Activated T-cell treated with anti-CD3 and anti-CD28 coated beads for 48 hours (primary cell): ENCODE measurements at places on chromosomes 6 and 20.

DNA sequence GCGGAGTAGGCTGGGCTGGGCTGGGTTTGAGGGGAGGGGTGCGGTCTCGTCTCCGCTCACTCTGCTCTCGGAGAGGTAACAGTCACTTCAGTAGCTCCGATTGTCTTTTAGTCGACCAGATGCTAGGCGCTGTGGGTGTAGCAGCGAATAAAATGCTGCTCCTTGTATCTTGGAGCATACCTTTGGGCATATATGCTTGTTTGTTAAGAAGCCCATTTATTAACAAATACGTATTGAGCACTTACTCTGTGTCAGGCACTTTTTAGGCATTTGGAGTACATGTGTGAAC, 545 bp downstream of the ACTR5 start:
- no peak for DNase-seq

DNA sequence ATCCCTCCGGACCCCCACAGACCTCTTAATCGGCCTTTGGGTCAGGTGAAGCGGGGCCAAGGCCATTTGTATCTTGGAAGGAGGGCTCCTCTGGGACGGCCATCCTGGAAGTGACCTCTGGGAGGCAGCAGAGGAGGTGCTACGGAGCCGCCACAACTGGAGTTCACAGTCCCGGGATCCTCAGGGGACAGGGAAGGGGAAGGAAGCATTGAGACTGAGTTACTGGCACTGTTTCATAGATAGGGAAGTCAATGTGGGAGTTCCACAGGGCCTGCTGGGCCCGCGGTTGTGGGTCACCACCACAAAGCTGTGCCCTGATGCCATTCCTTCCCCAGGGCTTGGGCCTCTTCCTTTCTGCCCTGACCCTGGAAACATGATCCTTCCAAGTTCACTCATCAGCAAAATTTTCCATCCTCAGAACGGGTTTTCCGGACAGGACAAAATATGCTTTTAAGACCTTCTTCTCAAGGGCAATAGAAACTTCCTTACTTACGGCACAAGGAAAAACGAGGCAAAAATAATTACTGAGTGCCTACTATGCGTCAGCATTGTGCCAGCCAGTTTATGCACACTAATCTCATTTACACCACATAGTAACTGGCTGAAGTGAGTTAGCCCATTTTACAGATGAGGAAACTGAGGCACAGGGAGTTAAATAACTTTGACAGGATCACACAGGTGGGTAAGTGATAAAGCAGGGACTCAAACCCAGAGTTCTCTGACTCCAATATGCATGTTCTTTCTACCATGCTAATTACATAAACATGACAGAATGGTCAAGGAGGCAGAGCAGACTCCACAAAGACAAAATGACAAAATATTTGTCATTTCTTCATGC, 143.8 kb downstream of the UNC5CL start:
- no peak for DNase-seq

- DNase-seq, result no peak
Measured at GRCh38 chr6:28776269-28777146, 147.3 kb downstream of the TRIM27 start.

- no peak for DNase-seq
Measured at GRCh38 chr6:133637874-133638273, 251.0 kb upstream of the TCF21 start.

DNA sequence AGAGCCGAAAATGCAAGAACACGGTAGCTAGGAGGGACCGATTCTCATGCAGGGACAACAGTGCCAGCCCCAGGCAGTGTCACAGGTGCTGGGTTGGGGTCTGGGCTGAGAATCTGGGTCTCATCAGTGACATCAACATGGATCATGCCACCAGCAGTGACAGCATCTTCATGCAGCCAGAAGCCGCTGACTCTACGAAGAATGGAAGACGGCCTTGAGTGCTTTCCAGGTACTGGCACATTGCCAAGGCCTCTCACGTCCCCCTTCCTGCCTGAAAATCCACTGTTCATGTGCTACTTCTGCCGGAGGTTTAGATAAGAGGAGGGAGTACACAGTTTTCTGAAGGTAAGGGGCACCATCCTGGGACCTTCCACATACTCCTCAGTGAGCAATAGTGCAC, 141.1 kb upstream of the FOXQ1 start:
- no peak for DNase-seq

DNA sequence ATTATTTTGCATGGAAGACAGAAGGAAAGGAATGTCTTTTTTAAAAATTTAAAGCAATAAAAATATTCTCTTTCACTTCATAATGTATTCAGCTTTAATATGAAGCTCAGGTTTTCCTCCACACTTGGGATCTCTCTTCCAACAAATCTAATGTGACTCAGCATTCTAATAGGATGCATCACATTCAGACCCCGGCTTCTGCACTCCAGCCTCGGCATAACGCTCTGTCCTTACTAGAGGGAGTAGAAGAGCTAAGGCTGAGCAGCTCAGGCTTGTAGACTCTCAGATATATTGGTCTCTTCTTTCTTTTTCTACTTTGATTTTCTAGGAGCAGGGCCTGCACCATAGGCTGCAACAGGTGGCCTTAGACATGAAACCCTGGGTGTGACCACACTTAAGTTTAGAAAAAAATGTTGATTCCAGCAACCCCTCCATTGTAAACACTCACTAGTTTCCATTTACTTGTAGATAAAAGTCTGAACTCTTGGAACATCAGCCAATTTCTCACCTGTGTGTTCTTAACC, 161.7 kb downstream of the PAK5 start:
- DNase-seq, result no peak

GRCh38 chr20:57391439-57392301, 474 bp downstream of the RBM38 start:
- no peak for DNase-seq

DNA sequence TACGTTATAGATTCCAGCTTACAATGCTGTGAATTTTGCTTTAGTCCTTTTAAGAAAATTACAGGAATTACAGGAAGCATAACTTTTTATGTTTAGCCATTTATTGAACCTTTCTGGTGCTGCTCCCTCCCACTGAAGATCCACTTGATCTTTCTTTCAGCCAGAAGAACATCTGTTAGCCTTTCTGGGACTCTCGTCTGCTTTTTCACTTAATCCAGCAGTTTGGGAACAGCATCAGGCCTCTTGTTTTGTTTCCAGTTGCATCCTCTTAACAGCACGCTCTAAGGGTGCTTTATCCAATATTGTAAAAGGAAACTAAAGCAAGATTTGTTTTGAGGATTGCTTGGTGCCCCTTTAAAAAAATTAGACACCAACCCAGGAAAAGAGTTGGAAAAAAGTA, 10.3 kb upstream of the CYP24A1 start:
- DNase-seq, result no peak

DNA sequence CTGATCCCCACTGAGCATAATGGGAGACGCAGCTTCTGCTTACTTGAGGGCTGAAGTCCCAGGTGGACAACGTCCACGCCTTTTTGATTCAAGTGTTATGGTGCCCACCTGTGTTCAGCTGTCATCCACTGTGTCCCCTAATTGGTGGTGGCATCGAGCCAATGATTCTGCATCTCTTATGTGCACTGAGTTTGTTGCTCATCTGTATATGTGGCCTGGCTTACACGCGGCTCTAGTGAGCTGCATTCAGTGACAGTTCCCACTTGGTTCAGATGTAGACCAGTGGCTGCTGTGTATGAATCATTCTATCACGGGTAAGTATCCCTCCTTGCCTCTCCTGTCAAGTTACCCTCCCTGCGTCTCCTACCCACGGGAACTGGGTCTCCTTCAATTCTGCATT, 131.2 kb upstream of the CLDN20 start:
- no peak for DNase-seq

DNA sequence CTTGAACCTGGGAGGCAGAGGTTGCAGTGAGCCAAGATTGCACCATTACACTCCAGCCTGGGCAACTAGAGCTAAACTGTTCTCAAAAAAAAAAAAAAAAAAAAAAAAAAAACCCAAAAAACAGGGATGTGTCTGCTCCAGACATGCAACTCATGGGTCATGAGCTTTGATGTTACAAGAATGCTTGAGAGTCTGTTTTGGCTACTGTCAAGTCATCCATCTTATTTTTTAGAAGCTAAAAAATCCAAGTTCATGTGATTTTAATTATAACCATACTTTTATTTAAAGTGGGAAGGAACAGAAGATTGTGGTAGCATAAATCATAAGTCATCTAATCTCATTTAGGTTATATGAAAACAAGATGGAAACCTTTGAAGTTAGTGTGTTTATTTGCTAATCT, 120.6 kb downstream of the PDE7B start:
- no peak for DNase-seq

DNA sequence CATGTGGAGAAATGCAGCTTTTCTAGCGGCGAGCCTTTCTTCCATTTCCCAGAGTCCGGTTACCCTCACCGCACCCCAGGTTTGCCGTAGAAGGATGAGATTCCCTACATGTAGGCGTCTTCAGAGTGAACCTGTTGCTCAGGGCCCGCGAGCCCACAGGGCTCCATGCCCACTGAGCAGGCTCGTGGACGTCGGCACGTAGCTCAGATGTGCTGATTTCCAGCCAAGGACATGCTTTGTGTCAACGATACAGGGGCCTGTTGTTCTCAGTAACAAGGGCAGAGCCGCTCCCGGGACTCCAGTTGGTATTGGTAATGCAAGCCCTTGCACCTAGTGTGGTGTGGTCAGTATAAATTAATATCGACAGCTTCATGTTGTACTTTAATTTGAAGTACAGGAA, 159.6 kb downstream of the MTHFD1L start:
- no peak for DNase-seq

GRCh38 chr6:1135726-1136414, 176.0 kb upstream of the FOXQ1 start:
- DNase-seq, result no peak

- no peak for DNase-seq
Measured at GRCh38 chr20:63976980-63977738, 2.3 kb downstream of the SAMD10 start.

DNA sequence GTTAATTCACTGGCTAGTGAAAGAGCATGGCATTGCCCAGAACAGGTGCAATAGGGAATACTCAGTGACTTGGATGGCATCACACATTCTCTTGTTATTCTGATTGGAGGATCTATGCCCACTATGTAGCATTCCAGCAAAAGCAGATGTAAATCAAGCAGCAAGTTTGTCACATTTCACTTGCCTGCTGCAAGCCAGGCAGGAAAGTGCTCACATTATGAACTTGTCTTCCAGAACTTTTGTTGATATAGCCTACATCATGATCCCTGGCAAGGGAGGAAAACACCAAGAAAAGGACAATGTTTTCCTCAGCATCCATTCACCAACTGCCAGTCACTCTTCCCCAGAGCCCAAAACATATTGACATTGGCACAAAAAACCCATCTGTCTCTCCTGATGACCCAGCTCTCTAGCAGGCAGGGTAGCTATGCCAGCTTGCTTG, 77.8 kb downstream of the ARHGAP18 start:
- DNase-seq, result no peak

GRCh38 chr6:37793067-37793466, 26.5 kb upstream of the ZFAND3 start:
- no peak for DNase-seq

DNA sequence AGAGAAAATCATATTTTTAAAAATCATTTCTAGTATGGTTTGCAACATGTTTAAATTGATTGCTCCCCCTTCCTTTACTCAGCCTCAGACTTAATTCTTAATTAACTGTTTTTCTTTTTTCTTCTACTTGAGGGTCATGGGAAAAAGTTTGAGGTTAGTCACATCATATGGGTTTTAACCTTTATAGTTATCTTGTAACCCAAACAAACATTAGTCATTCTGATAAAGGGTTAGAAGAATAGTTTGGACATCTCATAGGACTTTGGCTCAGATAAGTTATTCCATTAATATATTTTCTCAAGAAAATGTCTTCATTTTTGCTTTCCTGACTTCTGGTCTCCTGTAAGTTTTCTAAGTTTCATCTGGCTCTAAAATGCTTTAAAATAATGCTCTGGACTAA, 34.5 kb upstream of the TSPYL1 start:
- no peak for DNase-seq

GRCh38 chr6:72787391-72788031, 165.6 kb downstream of the KCNQ5 start:
- no peak for DNase-seq

GRCh38 chr20:407133-407952, 756 bp upstream of the RBCK1 start:
- peak; percentile 65 for DNase-seq

- no peak for DNase-seq
Measured at GRCh38 chr6:9766240-9766915, 648.5 kb downstream of the TFAP2A start.

GRCh38 chr6:134810402-134810801, 139.5 kb downstream of the ALDH8A1 start:
- no peak for DNase-seq

DNA sequence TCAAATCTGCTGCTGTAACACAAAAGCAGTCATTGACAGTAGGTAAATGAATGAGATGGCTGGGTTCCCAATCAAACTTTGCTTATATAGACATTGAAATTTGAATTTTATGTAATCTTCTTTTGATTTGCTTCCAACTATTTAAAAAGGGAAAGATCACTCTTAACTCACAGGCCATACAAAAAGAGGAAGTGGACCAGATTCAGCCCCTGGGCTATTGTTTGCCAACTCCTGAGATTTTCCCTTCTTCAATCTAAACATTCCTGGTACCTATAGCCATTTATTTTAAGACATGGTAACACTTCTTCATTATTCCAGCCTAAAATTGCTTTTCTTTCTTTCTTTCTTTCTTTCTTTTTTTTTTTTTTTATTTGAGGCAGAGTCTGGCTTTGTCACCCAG, 260.6 kb downstream of the TFAP2A start:
- no peak for DNase-seq

GRCh38 chr20:11791835-11792567, 125.7 kb upstream of the BTBD3 start:
- no peak for DNase-seq

DNA sequence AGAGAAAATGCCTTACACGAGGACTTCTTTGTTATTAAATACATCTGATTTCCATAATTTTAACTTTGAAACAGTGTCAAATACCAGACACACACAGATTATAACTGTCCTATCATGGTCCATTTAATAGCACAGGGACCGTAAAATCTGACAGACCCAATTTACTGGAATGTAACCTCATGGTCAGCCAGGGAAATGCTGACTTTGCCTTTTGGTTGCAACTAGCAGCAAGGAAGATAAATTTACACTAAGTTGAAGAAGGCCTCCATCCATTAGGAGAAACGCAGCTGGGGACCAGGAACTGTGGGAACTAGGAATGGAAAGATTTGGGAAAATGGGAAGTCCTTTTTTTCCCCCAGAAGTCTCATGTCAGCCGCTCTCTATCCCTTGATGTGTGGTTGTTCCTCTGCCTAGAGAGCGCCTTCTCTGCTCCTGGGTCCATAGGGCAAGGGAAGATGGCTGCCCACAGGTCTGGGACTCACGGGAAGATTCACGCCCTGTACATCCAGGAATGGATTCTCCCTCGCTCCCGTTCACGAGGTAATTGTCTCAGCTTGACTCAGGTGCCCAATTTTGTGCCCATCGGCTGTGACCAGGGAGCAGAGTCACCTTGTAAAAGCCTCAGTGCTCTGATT, 74.6 kb upstream of the L3MBTL3 start:
- DNase-seq, result no peak
